ENCODE measurements at places on chromosomes 1 and 21. TPM values are rescaled to one million over a fixed set of nuclear protein-coding genes. Genes with fewer than 3 reads are reported as not detected.

GRCh38 chr1:99098589-99098988, 93.9 kb upstream of the PLPPR5 start:
- DNase-seq: no peak

GRCh38 chr1:218351391-218352074, 6.4 kb downstream of the TGFB2 start:
- DNase-seq: peak; percentile 79

- no peak for DNase-seq
Observed at GRCh38 chr1:159973350-159973940, 19.4 kb upstream of the SLAMF9 start.

GRCh38 chr1:173413271-173413707, 63.8 kb upstream of the PRDX6 start:
- DNase-seq: no peak

DNA sequence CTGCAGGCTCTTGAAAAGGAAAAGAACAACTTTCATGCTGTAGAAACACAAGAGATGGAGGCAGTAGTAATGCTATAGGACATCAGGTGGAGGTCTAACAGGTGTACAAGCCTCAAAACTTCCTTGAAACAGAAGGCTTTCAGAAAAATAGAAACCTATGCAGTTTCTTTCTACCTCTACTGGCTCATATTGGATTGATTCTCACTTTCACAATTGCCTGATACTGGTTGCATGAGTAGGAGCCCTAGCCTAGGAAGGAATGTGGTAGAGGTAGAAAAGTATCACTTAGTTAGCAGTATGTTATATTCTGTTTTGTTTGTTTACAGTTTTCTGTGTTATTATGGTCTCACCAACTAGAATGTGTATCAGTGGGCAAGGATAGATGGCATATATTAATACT, 175.4 kb upstream of the GORAB start:
- DNase-seq: no peak

DNA sequence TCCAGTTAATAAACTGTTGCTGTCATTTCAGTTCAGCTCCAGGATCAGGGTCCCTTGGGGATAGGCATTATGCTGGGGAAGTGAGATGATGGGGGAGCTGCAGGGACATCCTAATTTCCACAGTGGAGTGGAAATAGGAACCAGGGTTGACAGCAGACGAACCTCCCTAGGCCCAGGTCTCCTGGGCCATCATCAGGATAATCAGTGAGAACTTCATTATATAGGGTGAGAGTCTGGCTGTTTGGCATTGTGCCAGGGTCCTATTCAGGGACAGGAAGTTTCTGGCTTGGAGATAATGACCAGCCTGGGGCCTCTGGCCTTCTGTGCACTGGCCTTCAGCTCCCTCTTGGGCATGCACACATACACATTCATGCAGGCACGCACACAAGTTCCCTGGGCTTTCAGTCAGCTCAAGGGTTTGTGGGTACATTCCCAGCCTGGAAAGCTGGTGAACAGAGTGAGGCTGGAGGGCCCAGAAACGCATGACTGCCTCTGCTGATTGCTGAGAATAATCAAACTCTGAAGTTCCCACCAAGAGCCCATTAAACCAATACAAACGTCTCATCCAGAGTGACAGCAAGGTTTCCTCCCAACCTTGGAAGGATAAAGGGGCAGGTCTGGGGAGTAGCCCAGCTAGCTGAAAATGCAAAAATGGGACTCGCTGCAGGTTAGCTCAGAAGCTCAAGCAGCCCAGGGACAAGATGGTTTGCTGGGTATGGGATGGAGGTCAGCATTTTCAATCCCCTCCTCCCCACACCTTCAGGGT, 13.9 kb upstream of the LRIG2 start:
- no peak for DNase-seq

- DNase-seq: no peak
Observed at GRCh38 chr1:234845097-234845660, 235.2 kb upstream of the IRF2BP2 start.

Gene LENEP
- not detected for polyA plus RNA-seq

Gene VHLL
- polyA plus RNA-seq: not detected

Gene CBR1
- 163 TPM for polyA plus RNA-seq

Gene FCRL1
- polyA plus RNA-seq: not detected

Gene TAS1R2
- polyA plus RNA-seq: not detected
